ENCODE measurements at places on chromosomes 3 and 15.
A peak's percentile ranks its signal among the peaks of the same experiment; 100 is the strongest.

- H3K4me1 ChIP-seq, result peaks cover 19% of the 10 kb centered on the region
- H3K36me3 ChIP-seq, result peaks cover 8% of the 10 kb centered on the region
- no peaks in the 10 kb centered on the region for H3K27me3 ChIP-seq
- peak overlapping the region; percentile 75 for H3K4me3 ChIP-seq
- DNase-seq, result peak; percentile 46
These were observed 47.0 kb downstream of the ZBTB20 start for GRCh38 chr3:115099986-115100571.

GRCh38 chr15:78913012-78913411 is 31.8 kb downstream of the CTSH start:
- DNase-seq, result no peak
- peaks cover 50% of the 10 kb centered on the region for H3K4me1 ChIP-seq

- H3K4me1 ChIP-seq, result peaks cover 2% of the 10 kb centered on the region
- H3K27ac ChIP-seq, result no peak overlapping the region
- no peaks in the 10 kb centered on the region for H3K36me3 ChIP-seq
- no peak for DNase-seq
- no peak overlapping the region for H3K4me3 ChIP-seq
These were observed 54.8 kb downstream of the SRGAP3 start for GRCh38 chr3:9194509-9195184.

DNA sequence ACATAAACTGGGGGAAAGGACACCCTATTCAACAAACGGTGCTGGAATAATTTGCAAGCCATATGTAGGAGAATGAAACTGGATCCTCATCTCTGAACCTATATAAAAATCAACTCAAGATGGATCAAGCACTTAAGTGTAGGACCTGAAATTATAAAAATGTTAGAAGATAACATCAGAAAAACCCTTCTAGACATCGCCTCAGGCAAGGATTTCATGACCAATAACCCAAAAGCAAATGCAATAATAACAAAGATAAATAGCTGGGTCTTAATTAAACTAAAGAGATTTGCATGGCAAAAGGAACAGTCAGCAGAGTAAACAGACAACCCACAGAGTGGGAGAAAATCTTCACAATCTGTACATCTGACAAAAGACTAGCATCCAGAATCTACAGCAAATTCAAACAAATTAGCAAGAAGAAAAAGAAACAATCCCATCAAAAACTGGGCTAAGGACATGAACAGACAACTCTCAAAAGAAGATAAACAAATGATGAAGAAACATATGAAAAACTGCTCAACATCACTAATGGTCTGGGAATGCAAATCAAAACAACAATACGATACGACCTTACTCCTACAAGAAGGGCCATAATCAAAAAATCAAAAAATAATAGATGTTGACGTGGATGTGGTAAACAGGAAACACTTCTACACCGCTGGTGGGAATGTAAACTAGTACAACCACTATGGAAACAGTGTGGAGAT is 408.7 kb downstream of the CNTN6 start:
- no peaks in the 10 kb centered on the region for H3K27me3 ChIP-seq
- no peak overlapping the region for H3K27ac ChIP-seq
- no peaks in the 10 kb centered on the region for H3K36me3 ChIP-seq
- H3K4me3 ChIP-seq, result no peak overlapping the region
- DNase-seq, result no peak
- no peaks in the 10 kb centered on the region for H3K4me1 ChIP-seq

DNA sequence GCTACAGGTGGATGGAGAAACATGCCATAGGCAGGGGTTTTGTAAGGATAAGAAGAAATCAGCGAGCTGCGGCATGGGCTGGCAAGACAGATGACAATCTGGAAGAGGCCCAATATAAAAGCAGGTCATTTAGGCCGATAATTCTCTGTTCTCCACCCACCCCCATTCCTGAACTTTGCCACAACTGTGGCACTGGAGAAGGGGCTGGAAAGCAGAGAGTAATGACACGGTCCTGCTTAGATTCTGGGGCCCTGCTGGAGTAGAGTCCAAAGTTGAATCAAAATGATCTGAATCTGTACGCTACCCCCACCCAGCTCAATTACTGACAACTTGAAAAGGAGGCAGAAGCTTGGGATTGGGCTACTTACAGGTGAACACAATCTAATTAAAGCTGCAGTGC is 18.4 kb upstream of the BUB1B start:
- H3K4me1 ChIP-seq, result no peaks in the 10 kb centered on the region
- no peak overlapping the region for H3K27ac ChIP-seq
- no peak for DNase-seq

DNA sequence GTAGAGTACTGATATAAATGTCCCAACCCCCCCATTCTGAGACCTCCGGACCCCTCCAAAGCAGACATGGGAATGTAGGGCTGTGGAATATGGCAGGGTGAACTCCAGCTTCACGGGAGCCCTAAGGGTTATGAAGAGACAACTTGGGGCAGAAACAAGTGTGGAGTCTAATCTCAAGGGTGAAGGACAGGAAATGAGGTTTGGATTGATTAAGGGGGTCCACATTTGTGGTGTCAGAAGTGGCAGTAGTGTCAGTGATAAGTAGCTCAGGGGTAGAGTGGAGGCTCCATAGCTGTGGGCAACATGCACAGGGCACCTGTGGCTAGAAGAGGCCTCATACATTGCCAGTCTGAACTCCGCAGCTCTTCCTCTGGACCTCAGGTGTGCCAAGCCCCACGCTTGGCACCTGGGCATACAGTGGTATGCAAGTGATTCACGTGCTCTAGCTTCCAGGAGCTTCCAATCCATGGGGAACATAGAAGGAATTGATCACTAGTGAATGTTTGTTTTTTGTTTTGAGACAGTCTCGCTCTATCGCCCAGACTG is 4.1 kb upstream of the P4HTM start:
- H3K27ac ChIP-seq, result no peak overlapping the region
- H3K36me3 ChIP-seq, result peaks cover 37% of the 10 kb centered on the region
- DNase-seq, result no peak
- peaks cover 25% of the 10 kb centered on the region for H3K4me1 ChIP-seq
- no peak overlapping the region for H3K4me3 ChIP-seq

Measured in activated CD8-positive, alpha-beta T cell treated with anti-CD3 and anti-CD28 coated beads, Interleukin-2, amount 10 ng/mL, durations not matched to agents 7 days and 5 days (primary cell).